GM12864 (cell line): ENCODE measurements at places on chromosomes 6 and 20.
A peak's percentile ranks its signal among the peaks of the same experiment; 100 is the strongest.

GRCh38 chr6:140773276-140773675 is 1359.4 kb upstream of the GJE1 start:
- DNase-seq, result no peak

- no peak for DNase-seq
Observed at GRCh38 chr20:31949877-31950646, 1.8 kb downstream of the PDRG1 start.

DNA sequence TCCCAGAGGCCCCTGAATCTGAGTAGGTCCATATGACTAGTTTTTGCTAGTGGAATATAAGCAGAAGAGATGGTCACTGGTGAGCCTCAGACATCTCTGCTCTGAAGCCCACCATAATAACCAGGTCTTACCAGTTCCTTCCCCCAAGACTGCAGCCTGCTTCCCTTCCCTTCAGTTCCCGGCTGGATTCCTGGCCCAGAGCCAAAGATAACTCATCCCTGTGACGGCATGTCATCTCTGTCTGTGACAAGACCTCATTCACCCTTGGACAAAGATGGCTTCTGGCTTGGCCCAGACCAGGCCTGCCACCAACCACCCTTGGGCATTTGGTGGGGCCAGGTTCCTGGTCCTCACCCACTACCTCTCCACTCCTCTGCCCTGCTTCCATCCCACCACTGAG is 145.5 kb upstream of the TOP1 start:
- DNase-seq, result no peak

DNA sequence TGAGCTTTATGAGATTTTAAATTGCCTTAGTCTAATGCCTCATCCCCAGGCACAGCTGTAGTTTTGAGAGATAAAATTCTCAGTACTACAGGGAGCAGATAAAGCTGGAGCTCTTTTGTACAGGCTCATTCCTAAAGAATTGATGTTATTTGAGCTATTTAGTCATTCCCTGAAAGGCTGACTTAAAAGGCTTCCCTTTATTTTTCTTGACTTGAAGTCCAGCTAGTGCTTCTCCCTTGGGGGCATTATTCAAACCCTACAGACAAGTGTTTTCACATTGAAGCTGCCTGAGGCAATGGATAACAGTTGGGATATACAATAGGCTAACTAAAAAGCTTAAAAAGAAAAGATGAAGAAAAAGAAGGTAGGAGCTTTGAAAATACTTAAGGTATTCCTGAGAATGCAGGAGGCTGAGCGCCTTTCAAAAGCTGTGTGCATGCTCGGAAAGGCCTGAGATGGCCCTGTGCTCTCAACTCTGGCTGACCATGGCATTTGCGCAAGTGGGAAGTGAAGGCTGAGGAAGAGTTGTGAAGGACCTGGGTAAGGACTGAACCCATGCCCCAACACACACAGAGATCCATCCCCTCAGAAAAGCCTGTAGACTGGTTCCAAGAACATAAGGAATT is 315.1 kb downstream of the SMOC2 start:
- no peak for DNase-seq

DNA sequence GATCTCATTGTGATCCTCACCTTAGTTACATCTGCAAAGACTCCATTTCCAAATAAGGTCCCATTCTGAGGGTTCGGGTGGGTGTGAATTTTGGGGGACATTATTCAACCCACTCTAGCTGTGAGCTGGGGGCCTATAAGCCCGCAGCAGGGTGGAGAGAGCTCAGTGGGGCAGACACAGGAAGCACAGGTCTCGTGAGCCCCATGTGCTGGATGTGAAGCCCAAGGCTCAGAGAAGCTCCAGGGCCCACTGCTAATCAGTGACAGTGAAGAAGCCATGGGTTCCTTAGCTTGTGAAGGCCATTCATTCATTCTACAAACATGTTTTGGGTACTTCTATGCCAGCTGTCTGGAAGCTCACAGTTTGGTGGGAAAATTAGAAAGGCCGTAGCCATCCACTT is 47.5 kb downstream of the CHMP4B start:
- no peak for DNase-seq

DNA sequence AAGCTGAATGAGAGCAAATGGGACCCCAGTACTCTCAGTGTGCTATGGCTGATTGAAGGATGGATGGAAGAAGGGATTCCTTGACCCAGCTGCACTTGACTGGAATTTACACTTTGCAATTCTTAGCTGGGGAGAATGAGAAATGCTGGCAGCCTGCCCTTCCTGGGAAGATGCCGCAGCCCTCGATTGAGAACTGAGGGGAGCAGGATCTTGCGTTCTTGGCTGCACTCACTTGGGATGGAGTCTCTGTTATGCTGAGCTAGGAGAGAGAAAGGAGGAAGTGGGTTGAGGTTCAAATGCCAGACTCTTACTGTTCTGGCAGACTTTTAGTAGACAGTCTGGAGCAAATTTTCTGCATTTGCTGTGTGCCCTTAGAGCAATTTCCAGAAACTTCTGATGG is 221.2 kb downstream of the FNDC1 start:
- no peak for DNase-seq

GRCh38 chr6:43741829-43742228 is 28.2 kb upstream of the VEGFA start:
- DNase-seq, result no peak

- no peak for DNase-seq
Observed at GRCh38 chr6:170151321-170151771, 139.5 kb downstream of the DLL1 start.

DNA sequence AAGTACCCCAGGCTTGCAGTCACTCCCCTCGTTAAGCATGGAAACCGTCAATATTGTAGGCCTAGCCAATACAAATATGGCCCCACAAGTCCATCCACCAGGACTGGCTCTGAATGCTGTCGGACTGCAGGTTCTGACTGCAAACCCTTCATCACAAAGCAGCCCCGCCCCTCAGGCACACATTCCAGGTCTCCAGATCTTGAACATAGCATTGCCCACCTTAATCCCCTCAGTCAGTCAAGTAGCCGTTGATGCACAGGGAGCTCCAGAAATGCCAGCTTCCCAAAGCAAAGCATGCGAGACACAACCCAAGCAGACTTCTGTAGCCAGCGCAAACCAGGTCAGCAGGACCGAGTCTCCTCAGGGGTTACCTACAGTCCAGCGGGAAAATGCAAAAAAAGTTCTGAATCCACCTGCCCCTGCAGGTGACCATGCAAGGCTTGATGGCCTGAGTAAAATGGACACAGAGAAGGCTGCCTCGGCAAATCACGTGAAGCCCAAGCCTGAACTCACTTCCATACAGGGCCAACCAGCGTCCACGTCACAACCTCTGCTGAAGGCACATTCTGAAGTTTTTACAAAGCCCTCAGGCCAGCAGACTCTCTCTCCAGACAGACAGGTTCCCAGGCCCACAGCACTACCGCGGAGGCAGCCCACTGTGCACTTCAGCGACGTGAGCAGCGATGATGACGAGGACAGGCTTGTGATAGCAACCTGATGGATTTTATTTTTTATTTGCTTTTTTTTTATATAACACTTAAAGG is 126.2 kb upstream of the EDN1 start:
- no peak for DNase-seq

DNA sequence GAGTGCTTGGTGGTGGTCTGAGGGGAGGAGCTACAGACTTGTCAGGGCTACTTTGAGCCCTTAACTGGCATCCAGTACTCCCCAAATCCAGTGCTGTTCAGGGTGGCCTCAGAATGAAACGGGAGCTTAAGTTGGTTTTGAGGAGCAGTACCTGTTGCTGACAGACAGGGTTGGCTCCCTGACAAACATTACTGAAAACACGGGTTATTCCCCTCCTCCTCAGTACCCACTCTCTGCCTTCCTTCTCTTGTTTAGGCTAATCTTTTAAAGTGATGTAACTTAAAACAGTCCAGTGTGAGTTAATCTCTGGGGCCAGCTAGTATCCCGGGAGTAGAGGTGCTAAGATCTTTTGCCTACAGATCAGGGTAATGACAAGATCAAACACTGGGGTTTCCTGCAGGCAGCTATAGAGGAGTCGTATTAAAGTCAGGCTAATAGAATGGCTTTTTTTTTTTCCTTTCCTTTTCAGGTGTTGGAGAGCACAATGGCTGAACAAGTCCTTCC is 3.7 kb downstream of the TNFAIP3 start:
- peak; percentile 60 for DNase-seq

- DNase-seq, result no peak
Observed at GRCh38 chr6:140379919-140380318, 1005.5 kb upstream of the CITED2 start.

GRCh38 chr6:125499535-125499934 is 197.8 kb upstream of the HDDC2 start:
- DNase-seq, result no peak

- DNase-seq, result no peak
Observed at GRCh38 chr6:135036731-135037420, 17.7 kb downstream of the HBS1L start.

DNA sequence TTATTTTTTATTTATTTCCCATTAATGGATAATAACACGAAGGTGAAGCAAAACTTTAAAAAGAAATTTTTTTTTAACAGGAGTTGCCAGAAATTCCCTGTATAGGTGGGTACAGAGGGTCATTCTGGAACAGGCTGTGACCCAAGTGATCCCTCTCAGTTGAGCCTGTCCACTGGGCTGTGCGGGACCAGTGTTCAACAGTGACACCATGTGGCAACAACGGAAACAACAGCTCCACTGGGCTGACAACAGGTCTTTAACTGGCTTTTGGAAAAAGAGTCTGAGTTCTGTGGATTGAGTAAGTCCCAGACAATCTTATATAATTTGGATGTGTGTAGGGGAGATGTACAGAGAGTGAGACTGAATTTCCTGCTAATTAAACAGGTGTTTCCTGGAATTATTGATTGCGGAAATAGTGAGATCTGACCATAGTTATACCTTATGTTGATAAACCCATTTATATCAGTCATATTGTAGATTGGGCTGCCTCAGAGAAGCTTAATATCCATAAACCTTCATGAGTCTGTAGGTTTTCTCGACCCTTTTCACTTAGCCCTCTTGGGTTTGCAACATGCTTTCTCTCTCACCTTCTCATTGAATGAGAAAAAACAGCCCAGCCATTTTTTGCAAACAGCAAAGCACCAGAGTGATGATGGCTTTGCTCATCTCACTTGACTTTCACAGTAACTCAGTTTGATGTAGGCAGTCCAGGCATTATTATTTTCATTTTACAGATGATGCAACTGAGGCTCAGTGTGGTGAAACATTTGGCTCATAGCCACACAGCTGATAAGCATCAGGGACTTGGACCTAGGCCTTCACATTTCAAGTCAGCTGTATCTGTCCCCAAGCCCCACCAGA is 17.5 kb downstream of the KIAA1755 start:
- no peak for DNase-seq

- DNase-seq, result peak; percentile 27
Observed at GRCh38 chr6:87078983-87079616, 15.8 kb downstream of the CGA start.

GRCh38 chr20:15546525-15547023 is 1026.7 kb downstream of the KIF16B start:
- DNase-seq, result no peak

DNA sequence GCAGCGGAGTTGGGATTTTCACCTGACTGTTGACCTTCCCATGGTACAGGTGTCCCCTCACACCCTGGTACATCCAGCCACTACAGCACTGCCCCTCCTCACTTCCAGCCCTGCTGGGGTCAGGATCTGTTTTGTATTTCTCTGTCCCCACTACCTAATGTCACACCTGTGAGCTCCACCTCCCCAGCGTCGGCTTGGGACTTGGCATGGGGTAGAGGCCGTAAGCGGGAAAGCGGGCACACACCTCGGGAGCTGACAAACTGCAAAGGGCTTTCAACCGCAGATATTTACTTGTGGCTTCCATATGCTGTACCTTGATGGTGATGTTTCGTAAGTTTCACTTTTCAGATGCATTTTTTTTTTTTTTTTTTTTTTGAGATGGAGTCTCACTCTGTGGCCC is 5.4 kb upstream of the CCN5 start:
- no peak for DNase-seq

DNA sequence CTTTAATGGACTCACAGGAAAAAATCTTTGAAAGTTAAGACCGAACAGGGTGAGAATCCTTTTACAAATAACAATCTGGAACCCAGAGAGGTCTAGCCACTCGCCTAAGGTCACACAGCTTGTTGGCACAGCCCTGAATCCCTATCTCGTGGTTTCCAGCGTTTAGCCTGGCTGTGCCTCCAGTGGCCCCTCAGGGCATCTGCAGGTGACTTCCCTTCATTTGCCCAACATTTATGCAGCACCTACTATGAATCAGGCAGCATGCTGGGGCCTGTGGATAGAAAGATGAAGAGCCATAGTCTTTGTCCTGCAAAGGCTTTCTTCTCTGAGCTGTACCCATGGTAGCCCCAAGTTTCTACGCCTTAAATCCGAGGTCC is 2.6 kb upstream of the NR2E1 start:
- DNase-seq, result no peak

GRCh38 chr6:147662646-147663045 is 154.2 kb downstream of the SAMD5 start:
- no peak for DNase-seq

DNA sequence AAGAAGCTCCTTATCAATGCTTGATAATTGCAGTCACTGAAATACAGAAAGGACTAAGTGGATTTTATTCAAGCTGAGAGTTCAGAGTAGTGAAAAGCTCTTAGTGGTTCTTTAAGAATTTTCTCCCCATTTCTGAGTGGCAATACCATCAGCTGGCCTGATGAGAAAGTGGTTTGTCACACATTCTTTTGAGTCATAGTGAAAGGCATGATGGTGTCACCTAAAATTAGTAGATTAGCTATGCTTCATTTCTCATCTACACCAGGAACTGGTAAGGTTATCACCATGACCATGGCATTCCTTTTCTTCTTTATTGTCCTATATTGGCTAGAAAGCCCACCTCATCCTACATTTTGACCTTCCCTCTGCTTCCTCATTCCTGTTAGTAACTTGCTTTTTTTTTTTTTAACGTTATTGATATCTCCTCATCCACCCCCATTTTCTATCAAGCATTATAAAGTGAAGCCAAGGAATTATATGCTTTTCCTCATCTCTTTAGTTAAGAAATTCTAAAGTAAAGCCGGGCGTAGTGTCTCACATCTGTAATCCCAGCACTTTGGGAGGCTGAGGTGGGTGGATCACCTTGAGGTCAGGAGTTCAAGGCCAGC is 67.4 kb upstream of the LOC128125822 start:
- peak; percentile 89 for DNase-seq

GRCh38 chr6:168565112-168565511 is 124.1 kb downstream of the SMOC2 start:
- DNase-seq, result no peak

- no peak for DNase-seq
Observed at GRCh38 chr6:125728739-125729138, 20.7 kb upstream of the HEY2 start.

DNA sequence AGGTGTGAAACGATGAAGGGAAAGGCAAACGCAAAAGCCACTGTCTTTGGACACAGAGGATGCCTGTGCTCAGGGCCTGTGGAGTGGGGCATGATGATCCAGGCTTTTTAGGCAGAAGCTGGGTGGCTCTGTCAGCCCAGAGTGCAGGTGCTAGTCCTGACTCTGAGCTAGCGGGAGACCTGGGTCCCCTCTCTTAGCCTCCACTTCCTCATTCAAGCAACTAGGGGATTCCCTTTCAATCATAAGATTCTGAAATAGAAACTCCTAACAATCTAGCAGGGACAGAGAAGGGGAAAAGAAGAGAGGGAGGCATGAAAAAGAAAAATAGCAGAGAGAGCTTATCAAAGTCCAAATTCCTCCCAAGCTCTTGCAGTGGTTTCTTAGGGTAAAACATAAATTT is 7.6 kb upstream of the HIVEP2 start:
- DNase-seq, result peak; percentile 42
